ENCODE measurements at places on chromosomes 5 and 9. TPM values are rescaled to one million over a fixed set of nuclear protein-coding genes. Genes with fewer than 3 reads are reported as not detected.

PCDHB11 gene
- total RNA-seq = 0.08 TPM

NR5A1 gene
- total RNA-seq = 0.15 TPM

RLN1 gene
- total RNA-seq = not detected

SLC38A9 gene
- 19.2 TPM for total RNA-seq

DAB2IP gene
- total RNA-seq = 15.3 TPM

KCNN2 gene
- total RNA-seq = 0.12 TPM

PCDHGA2 gene
- 0.58 TPM for total RNA-seq

DDX4 gene
- not detected for total RNA-seq

IQGAP2 gene
- 1.8 TPM for total RNA-seq

FAM78A gene
- 0.31 TPM for total RNA-seq

BTNL3 gene
- not detected for total RNA-seq

CDX1 gene
- total RNA-seq = not detected

PLEKHG4B gene
- 1.7 TPM for total RNA-seq

ZBTB34 gene
- total RNA-seq = 3.5 TPM

PHF24 gene
- 0.39 TPM for total RNA-seq

GPR150 gene
- 0.16 TPM for total RNA-seq
